ENCODE measurements at places on chromosomes 2 and 18.
A peak's percentile ranks its signal among the peaks of the same experiment; 100 is the strongest.

- peak; percentile 87 for DNase-seq
These were observed 18.2 kb upstream of the TMEM247 start for GRCh38 chr2:46461011-46461674.

GRCh38 chr2:205786976-205787375, 104.7 kb downstream of the NRP2 start:
- no peak for DNase-seq

DNA sequence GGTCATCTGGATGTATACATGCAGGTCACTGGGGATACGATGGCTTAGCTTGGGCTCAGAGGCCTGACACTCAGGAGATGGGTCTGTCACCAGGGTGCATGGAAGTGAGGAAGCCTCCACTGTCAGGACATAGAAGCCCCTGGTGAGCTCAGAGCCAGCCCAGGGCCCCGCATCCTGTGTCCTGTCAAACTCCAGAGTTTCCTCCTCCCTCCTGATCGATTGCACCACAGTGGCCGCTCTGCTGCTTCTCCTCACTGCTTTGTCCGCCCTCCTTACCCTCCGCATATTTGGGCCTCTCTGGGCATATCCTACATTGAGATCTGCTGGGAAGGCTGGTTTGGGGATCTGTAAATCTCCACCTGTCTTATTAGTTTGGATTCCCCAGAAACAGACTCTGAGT, 37.5 kb upstream of the ATG16L1 start:
- DNase-seq: no peak

GRCh38 chr2:165675551-165675968, 118.5 kb downstream of the GALNT3 start:
- DNase-seq: no peak

GRCh38 chr2:42877511-42877910, 85.1 kb upstream of the HAAO start:
- DNase-seq: no peak

DNA sequence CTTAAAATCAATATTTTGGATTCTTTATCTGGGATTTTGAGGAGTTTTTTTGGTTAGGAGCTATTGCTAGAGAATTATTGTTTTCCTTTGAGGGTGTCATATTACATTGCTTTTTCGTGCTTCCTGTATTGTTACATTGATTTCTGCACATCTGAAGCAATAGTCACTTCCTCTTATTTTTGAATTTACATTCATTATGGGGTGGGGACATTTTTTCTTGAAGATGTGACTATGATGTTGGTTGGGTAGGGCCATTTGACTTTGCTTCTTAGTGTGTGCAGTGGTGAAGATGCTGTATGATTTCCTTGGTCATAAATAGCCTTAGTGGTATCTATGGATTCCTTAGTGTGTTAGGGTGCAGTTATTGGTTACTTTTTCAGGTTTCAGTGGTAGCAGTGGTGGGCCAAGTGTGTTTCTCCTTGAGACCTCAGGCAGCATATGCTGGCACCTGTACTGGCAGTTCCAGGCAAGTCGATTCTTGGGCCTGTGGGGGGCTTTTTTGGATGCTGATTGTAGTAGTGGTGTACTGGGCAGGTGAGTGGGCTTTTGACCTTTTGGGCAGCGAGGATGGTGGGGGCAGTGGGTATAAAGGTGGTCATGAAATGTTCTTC, 61.8 kb downstream of the ARHGAP25 start:
- DNase-seq: no peak

- no peak for DNase-seq
These were observed 112.2 kb upstream of the EPAS1 start for GRCh38 chr2:46184794-46185583.

DNA sequence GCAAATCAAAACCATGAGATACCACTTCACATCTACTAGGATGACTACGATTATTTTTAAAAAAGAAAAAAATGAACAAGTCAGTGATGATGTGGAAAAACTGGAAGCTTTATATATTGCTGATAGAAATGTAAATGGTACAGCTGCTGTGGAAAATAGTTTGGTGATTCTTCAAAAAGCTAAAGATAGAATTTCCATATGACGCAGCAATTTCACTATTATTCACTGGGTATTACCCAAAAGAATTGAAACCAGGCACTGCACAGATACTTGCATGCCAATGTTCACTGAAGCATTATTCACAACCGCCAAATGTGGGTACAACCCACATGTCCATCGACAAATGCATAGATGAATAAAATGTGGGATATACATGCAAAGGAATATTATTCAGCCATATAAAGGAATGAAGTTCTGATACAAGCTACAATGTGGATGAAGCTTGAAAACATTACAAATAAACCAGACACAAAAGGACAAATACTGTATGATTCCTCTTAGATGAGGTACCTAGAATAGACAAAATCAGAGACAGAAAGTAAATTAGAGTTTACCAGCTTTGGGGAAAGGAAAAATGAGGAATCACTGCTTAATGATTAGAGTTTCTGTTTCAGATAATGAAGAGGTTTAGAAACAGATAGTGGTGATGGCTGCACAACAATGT, 11.1 kb downstream of the RTTN start:
- DNase-seq: no peak

DNA sequence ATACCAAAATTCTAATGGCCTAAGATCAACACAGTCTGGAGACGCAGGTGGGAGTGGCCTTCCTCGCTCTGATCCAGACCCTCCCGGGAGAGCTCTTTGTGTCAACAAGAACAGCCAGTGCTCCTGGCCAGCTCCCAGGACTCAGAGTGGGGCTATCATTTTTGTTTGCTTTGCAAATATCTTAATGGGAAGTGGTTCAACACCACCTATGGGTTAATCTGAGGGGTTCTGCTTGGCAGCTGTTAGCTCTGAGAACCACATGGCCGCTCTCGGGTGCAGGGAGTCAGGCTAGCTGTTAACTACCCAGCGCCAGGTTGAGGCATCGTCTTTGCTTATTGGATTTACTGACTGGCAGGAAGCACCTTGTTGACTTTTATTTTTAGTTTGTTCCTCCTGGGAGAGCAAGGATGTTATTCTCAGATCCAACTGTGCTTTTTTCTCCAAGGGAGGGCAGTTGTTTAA, 184.8 kb upstream of the SP5 start:
- DNase-seq: peak; percentile 85

GRCh38 chr2:220043990-220044335, 416.5 kb downstream of the SLC4A3 start:
- no peak for DNase-seq

DNA sequence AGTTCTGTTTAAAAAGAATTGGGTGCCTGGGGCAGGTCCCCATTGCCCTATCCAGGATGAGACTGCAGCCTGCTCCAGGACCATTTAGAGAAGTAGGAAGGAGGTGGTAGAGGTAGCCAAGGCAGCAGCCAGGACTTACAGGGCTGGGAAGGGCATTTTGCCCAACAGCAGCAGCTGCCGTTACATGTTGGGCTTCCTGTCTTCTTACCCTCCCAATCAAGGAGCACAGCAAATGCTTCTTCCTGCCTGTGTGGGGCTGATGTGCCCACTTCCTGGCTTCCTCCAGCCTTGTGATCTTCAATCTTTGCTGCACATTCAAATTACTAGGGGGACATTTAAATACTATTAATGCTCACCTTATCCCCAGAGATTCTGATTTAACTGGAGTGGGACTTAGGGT, 112.0 kb downstream of the QPCT start:
- DNase-seq: no peak

DNA sequence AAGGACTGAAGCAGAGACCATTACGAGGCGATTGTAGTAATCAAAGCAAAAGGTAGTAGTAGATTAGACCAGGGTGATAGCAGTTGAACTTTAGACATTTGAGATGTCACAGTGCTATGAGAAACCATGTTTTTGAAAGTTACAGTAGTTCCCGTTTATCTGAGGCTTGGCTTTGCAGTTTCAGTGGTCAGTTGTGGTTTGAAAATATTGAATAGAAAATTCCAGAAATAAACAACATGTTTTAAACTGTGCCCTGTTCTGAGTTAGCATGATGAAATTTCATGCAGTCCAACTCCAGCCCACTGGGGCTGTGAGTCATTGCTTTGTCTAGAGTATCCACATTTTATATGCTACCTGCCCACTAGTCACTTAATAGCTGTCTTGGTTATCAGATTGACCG, 47.5 kb downstream of the ZNF638 start:
- no peak for DNase-seq

GRCh38 chr2:69917852-69918251, 2.9 kb downstream of the MXD1 start:
- no peak for DNase-seq

GRCh38 chr2:2662037-2662846, 331.2 kb upstream of the MYT1L start:
- DNase-seq: peak; percentile 72

DNA sequence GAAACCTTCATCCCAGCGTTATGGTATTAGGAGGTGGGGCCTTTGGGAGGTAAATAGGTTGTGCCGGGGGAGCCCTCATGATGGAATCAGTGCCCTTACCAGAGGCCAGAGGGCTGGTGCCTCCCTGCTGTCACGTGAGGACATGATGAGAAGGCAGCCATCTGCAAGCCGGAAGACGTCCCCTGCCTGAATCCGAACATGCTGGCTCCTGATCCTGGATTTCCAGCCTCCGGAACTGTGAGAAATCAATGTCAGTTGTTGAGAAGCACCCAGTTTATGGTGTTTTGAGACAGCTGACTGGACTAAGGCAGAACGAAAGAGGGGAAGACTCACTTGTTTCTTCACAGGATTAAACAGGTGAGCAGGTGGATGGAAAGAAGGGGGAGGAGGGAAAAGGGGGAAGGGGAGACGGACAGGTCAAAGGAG, 13.0 kb upstream of the KLF11 start:
- peak; percentile 43 for DNase-seq

DNA sequence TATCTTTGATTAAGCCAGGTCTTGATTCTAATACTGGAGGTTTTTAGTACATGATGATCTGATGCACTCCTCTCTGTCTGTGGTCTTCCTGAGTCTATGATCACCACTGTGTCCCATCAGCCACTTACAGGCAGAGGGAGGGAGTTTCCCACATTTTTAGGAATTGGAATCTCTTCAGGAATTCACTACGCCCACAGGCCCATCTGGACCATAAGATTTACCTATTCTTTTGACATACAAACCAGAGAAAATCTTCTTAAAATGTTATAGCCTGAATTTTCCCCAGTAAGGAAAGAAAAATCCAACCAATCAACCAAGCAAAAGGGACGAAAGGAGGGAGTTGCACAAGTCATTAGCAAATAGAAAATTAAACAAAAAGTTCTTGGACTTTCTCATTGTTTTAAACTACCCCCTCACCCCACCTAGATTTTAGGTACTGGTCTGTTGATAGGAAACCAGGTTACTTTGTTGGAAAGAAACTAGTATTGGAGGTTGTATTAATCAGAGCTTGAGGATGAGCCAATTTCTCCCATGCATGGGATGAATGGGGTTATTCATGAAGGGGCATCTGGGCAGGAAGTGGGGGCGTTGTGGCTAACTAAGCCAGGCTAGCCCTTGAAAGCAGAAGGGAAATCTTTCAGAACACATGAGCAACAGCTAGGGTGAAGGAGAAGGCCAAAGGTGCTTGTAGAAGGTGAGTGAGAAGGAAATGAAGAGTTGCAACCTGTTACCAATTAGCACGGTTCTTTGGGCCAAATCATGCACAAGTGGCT, 328.2 kb upstream of the MEX3C start:
- no peak for DNase-seq

DNA sequence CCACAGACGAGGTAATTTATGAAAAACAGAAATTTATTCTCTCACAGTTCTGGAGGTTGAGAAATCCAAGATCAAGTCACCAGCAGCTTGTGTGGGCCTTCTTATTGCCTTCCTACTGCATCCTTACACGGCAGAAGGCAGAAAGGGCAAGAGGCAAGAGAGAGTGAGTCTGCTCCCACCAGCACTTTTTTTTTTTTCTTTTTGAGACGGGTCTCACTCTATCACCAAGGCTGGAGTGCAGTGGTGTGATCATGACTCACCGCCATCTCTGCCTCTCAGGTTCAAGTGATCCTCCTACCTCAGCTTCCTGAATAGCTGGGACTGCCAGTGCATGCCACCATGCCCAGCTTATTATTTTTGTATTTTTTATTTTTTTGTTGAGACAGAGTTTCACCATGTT, 78.5 kb upstream of the HK2 start:
- DNase-seq: no peak

GRCh38 chr2:43288417-43289305, 62.3 kb upstream of the ZFP36L2 start:
- DNase-seq: no peak

GRCh38 chr18:79478484-79479115, 82.9 kb downstream of the NFATC1 start:
- peak; percentile 32 for DNase-seq

DNA sequence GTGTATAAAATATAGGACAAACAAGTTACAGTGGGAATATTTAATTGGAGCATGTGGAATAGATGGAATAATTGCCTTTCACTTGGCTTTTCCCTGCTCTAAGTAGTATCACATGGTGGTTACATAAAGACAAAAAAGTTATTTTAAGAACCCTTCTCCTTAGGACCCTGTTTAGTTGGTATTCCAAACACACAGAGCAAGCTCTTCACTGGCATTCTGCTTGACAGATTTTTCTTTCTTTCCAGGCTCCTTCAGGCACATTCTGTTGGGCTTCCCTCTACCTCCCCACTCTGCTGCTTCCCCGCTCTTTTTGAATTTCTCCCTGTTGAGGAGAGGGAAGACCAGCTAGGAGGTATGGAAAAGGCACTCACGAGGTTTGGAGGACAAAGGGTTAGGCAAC, 29.0 kb upstream of the DARS1 start:
- no peak for DNase-seq

DNA sequence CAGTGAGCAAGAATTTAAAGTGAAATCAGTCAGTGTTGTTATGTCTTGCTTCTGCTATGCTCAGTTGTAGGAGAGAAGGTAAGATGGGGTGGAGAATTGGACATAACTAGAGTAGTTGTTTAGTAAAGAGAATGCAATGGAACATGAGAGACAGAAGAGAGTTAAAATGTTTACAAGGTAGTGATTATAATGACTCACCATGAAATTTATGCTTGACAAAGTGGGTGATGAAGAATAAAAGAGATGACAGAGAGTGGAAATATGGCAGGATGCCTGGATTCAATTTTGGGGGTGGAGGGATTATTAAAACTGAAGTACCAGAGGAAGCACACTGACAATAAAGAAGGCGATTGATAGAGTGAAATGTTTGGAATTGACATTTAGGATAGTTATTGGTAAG, 10.6 kb downstream of the SCG2 start:
- DNase-seq: no peak

- no peak for DNase-seq
These were observed 18.3 kb upstream of the MAP4K4 start for GRCh38 chr2:101679037-101679726.

GRCh38 chr2:207073801-207074678, 91.7 kb downstream of the KLF7 start:
- peak; percentile 48 for DNase-seq

Data from Right ventricle myocardium superior (tissue), 1 donor.